ENCODE measurements at places on chromosomes 16 and 17. TPM values are rescaled to one million over a fixed set of nuclear protein-coding genes. Genes with fewer than 3 reads are reported as not detected.

The RNF222 gene
- not detected for total RNA-seq

DNA sequence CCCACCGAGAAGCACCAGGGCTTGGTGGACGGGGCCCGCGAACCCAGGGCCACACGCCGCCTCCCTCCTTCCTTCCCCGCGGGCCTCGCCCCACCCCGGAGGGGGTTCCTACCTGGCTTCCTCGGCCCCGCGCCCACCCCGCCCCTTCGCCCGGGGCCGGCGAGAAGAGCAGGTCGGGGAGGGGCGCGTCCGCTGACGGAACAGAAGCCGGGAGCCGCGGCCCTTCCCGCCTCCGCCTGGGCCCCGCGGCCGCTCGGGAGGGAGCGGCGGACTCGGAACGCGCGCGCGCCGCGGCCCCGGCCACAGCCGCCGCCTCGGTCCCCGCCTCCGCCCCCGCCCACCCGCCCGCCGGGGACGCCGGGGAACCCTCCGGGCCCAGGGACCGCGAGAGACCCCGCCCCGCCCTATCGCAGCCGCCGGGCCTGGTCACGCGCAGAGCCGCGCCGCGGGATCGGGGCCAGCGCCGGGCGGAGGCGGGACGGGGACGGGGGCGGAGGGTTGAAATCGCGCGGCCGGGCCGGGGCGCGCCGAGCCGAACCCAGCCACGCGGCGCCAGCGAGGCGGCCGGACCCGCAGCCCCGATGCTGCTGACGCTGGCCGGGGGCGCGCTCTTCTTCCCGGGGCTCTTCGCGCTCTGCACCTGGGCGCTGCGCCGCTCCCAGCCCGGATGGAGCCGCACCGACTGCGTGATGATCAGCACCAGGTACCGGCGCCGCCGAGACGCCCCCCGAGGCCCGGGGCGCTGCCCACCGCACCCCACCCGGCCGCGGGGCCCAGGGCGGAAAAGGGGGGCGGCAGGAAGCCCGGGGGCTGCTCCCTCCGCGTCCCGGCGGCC, at the start of gene TLCD3A:
TLCD3A (plus strand) TSS at position 530 of the 835 bp plus-strand sequence; CDS start at position 582, 52 bp downstream.
- peak; percentile 93 for ATAC-seq

- ATAC-seq, result no peak
Measured at GRCh38 chr17:41982026-41982760, 15.6 kb downstream of the CNP start.

The UNC13D gene
- 10.8 TPM for total RNA-seq

GRCh38 chr16:89437251-89437987, 52.9 kb downstream of the ANKRD11 start:
- ATAC-seq, result no peak

GRCh38 chr16:46743232-46743719, 4.9 kb downstream of the MYLK3 start:
- peak; percentile 41 for ATAC-seq

Measured in gastroesophageal sphincter (tissue), 4 donors.